ENCODE measurements at places on chromosomes 4 and X.

- no peak for DNase-seq
Measured at GRCh38 chrX:133090236-133090809, 6.6 kb downstream of the USP26 start.

DNA sequence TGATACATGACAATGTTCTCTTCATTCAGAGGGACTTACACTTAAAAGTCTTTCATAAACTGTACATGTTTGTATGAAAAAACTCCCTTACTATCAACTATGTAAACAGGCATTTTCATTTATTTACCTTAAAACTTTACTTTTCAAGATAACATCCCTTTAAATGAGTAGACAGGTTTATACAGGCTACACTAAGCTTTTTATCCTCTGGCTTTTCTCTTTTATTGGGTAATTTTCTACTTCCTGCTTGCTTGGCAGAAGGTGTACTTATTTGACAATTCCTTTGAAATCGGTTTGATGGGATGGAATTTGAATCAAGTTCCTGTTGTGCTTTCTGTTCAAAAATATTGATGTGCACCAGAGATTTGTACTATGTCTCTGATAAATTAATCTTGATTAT, 81.4 kb downstream of the PTPN13 start:
- DNase-seq = no peak

- no peak for DNase-seq
Measured at GRCh38 chr4:178894126-178894525, 1451.9 kb upstream of the AGA start.

DNA sequence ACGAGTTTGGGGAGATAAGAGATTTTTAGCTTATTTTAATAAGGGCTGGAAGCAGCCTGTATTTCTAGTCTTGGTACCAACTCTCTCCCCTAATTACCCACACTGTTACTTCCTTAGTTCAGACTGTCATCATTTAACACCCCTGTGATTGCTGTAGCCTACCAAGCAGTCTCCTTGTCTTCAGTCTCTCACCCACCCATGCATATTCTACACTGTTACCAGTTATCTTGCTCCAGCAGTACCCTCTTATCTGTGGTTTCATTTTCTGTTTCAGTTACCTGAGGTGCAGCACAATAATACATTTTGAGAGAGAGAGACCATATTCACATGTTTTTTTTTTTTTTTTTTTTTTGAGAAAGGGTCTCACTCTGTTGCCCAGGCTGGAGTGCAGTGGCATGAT, 80.2 kb downstream of the DIAPH2 start:
- no peak for DNase-seq

- DNase-seq = no peak
Measured at GRCh38 chr4:7862561-7863192, 77.0 kb downstream of the AFAP1 start.

- no peak for DNase-seq
Measured at GRCh38 chr4:7663075-7663541, 228.4 kb upstream of the PSAPL1 start.

- DNase-seq = no peak
Measured at GRCh38 chr4:76016393-76016792, 6.9 kb downstream of the CXCL10 start.
